Iris pigment epithelial cell (primary cell): ENCODE measurements at places on chromosomes 5 and 9.

GRCh38 chr5:108380531-108381349, 1.2 kb downstream of the FBXL17 start:
- DNase-seq = peak; percentile 8

DNA sequence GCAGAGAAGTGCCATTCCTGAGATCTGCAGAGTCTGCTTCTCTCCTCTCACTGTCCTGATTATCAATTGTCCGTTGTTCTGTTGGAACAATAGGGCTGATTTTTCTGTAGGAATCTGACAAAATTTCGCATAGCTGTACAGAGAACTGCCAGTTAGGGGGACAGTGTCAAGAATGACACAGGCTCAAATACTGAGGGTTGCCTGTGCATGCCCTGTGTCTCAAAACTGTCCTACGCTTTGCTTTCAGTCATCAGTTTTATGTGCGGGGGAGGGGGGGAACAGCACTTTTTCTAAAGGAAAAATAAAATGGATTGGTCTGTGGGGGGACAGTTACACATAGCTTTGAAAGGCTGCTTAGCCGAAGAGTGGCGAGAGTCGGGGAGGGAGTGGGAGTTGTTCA, 248.6 kb downstream of the PDZD2 start:
- DNase-seq = no peak

GRCh38 chr5:84163671-84164070, 221.0 kb downstream of the EDIL3 start:
- no peak for DNase-seq

GRCh38 chr9:129880654-129881546, 45.6 kb downstream of the USP20 start:
- peak; percentile 59 for DNase-seq

- DNase-seq = no peak
These were observed 64.2 kb downstream of the COL5A1 start for GRCh38 chr9:134705786-134706185.

DNA sequence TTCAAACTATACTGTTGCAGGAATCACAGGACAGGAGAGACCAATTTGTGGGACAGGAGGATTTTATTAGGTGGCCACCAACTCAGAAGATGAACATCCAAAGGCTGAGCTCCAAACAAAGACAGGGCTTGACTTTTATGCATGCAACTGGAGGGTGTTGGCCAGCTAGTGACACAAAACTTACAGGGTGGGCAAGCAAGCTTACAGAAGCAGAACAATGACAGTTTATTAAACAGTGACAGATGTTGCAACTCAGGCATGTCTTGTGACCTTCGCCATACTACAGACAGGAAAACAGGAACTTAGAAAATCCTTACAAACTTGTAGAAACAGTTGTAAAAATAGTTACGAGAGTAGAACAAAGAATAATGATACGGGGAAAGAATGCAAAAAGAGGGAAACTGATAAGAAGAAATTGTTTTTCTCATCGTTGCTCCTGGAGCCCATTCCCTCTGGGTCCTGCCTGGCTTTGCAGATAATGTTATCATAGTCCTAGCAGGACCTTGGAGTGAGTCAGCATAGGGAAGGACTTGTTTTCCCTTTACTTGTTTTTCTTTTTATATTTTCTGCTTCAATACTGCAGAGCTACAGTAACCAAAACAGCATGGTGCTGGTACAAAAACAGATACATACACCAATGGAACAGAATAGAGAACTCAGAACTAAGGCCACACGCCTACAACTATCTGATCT, 2083.0 kb upstream of the ACO1 start:
- no peak for DNase-seq

- DNase-seq = no peak
These were observed 40.6 kb downstream of the TSPAN17 start for GRCh38 chr5:176687881-176688280.

GRCh38 chr9:92668746-92669526, 995 bp downstream of the IPPK start:
- DNase-seq = peak; percentile 84

- peak; percentile 68 for DNase-seq
These were observed 84.5 kb downstream of the HAPLN1 start for GRCh38 chr5:83636156-83636555.
